ENCODE measurements at places on chromosomes 4 and X.

DNA sequence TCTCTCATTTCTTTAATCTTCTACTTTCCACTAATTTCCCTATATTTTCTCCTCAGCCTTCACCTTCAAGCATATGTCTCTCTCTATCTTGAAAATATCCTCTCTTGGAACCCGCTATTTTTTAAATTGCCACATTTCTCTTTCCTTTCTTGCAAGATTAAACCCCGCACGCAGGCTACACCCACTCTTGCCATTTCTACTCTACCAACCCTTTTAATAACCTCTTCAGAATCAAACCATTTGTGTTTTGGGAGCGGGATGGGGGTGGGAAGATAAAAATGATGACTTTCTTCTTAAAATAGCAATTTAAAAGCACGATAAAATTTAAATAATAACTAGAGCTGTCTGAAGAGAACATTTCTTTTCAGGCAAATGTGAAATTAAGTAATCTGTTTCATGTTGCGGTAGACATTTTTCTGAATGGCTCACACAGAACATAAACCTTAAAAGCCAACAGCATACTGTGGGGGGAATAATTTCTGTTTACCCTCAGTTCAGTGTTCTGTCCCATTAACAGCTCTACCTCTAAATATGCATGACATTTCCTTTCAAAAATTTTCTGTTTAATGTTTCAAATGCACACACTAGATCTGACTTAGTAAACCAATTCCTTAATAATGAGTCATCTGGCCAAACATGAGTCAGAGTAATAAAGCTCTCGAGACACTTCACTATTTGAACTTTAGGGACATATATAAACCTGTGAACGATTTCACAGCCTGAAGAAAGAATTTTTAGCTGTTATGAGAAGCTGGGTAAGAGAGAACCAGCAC lies 20.5 kb downstream of the ARSJ start:
- peak; percentile 66 for DNase-seq

- no peak for DNase-seq
Measured at GRCh38 chr4:14924076-14924811, 78.0 kb upstream of the CPEB2 start.

GRCh38 chr4:70903291-70903603 lies 1.1 kb downstream of the MOB1B start:
- no peak for DNase-seq

DNA sequence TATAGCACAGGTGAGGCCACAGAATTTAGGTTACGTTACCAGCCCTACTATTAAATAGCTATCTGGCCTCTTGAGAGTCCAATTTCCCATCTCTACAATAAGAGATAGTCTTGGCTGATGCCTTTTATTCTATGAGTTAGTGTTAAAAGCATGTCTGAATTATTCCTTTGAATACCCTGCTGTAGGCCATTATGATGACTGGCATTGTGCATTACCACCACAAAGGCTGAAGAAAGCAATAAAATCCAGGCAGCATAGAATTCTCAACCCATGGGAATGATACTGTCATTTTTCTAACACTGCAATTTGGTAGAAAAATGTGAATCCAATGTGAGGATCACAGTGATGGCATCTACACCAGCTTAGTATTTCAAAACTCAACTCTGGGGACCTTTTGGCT lies 51.4 kb downstream of the OTC start:
- no peak for DNase-seq

GRCh38 chrX:20438871-20439526 lies 172.3 kb upstream of the RPS6KA3 start:
- no peak for DNase-seq

DNA sequence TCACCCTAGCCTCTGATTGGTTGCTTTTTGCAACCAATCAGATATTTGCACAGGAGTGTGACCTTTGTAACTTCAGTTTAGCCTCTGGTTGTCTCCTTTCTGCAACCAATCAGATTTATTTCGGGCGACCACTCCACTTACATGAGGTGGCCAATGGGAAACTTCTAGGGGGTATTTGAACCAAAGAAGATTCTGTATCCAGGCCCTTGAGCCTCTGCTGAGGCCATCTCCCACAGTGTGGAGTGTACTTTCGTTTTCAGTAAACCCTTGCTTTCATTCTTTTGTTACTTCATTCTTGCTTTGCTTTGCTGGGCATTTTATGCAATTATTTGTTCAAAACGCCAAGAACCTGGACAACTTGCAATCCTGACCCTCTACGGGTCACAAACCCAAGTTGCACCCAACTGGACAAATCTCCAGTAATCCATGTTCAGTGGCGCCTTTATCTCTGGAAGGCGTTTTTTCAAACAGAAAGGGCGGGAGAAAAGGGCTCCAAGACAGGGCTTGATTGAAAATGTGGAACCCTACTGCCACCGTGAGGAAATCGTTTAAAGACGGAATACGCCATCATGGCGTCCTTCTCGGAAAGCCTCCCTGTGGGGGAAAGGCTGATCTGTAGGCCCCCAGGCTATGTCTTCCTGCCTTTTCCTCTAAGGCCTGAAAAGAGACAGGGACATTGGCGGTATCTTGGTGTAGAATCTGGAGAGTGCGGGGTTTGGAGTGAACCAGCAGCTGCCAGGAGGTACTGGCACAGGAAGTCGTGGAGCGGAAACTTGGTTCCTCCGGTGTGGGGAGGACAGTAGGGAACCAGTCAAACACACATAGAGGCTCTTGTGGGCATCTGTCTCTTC lies 184.6 kb downstream of the OR13H1 start:
- peak; percentile 74 for DNase-seq

GRCh38 chrX:16212436-16212835 lies 45.2 kb downstream of the MAGEB17 start:
- peak; percentile 32 for DNase-seq

DNA sequence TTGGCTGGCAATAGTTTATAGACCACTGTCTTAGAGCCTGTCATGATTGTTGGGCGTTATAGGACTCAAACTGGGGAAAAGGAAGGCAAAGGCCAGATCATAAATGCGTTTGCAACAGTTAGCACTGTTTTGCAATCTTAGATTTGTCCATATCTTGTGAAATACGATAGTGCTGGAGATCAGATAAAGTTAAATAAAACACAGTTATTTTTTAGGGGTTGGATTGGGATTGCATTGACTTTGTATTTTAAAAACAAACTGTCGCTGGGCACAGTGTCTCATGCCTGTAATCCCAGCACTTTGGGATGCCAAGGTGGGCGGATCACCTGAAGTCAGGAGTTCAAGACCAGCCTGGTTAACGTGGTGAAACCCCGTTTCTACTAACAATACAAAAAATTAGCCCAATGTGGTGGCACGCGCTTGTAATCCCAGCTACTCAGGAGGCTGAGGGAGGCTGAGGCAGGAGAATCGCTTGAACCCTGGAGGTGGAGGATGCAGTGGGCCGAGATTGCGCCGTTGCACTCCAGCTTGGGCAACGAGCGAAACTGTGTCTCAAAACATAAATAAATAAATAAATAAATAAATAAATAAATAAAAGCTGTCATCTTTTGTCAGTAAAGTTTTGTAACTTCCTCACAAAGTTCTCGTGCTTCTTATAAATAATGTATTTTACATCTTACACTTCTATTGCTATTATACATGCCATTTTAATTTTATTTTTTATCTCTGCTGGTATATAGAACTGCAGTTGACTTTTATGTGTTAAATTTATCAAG lies 117.2 kb downstream of the KDM6A start:
- no peak for DNase-seq

DNA sequence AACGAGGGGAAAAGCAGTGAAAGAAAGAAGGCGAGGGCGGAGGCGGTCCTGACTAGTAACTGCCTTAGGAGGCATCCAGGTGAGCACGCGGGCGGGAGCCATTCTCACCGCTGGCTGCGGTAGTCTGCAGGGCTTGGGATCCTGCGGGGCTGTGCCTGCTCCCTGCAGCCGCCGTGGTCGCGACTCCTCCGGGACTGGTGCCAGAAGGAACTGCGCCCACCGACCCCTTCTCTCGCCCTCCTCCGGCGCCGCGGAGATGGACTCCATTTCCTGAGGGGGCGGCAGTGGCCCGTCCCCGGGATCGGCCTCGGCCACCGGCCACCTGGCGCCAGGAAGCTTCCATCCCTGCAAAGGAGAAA lies 543 bp downstream of the NFXL1 start:
- DNase-seq: no peak

DNA sequence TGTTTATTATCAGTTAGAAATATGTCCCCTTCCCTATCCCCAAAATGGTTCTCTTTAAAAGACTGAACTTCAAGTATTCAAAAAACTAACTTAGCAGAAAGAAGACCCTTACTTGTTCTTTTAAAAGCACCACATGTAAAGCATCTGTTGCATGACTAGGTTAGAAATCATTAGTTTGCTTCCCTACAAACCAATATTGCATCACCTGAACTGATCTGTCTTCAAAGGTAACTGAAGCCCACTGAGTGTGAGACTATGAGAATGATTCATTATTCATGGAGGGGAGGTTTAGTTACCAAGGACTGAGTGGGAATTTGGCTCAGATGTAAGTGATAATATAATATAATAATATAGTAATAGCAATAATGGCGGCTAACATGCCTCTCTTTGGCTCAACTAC lies 231.7 kb downstream of the SPRY1 start:
- no peak for DNase-seq

DNA sequence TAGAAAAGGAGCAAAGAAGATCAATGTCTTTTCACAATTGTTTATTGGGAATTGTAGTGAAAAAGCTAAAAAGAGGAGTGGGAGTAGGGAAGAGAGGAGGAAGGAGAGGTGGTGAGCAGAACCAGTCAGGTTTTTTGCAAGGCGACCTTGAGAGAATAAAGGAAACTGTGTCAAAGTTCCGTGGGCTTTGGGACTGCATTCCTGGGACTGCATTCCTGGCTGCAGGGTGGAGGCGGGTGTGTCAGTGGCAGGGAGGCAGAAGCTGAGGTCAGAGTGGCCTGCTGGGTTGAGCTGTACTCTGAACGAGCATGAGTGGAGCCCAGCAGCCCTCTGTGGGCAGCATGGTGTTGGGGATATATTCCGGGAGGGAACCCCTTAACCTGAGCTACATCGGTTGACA lies 66.8 kb upstream of the UCP1 start:
- peak; percentile 26 for DNase-seq

DNA sequence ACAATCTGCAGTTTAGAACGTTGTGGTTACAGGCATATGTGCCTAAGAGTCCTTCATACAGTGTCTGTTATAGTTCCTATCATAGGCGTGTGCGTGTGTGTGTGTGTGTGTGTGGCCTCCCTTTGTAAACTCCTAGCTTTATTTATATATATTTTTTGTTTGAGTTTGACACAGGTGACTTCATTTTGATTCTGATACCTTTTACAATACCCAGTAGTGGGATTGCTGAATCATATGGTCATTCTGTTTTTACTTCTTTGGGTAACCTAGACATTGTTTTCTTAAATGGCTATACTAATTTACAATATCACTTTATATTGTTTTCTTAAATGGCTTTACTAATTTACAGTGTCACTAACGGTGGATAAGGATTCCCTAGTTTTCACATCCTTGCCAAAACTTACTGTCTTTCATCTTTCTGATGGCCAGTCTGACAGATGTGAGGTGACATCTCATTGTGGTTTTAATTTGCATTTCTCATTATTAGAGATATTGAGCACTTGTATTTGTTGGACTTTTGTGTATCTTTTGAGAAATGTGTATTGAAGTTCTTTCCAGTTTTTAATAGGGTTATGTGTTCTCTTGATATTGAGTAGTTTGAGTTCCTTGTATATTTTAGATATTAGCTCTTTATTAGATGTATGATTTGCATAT lies 211.1 kb upstream of the NUDT6 start:
- DNase-seq: no peak

GRCh38 chrX:11756354-11757318 lies 1.4 kb upstream of the MSL3 start:
- DNase-seq: no peak

- DNase-seq: no peak
Measured at GRCh38 chr4:813900-814299, 12.0 kb downstream of the CPLX1 start.

GRCh38 chr4:110793381-110793801 lies 170.5 kb upstream of the PITX2 start:
- peak; percentile 29 for DNase-seq

DNA sequence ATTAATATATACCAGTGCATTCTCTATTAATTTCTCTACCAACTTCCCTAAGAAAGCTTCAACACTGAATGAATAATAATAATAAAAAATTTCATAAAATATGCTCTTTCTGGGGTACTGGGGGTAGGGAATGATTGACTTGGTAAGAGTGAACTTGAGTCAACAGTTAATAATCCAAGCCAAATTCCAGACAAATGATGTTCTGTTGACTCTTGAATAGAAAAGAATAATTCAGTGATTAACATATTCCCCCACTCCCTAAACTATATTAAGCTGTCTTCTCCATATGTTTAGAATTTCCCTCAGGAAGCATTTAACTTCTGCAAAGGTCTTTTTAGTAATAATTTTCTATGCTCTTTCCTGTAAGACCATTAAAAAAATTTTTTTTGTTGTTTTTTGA lies 12.3 kb downstream of the PGRMC2 start:
- no peak for DNase-seq

DNA sequence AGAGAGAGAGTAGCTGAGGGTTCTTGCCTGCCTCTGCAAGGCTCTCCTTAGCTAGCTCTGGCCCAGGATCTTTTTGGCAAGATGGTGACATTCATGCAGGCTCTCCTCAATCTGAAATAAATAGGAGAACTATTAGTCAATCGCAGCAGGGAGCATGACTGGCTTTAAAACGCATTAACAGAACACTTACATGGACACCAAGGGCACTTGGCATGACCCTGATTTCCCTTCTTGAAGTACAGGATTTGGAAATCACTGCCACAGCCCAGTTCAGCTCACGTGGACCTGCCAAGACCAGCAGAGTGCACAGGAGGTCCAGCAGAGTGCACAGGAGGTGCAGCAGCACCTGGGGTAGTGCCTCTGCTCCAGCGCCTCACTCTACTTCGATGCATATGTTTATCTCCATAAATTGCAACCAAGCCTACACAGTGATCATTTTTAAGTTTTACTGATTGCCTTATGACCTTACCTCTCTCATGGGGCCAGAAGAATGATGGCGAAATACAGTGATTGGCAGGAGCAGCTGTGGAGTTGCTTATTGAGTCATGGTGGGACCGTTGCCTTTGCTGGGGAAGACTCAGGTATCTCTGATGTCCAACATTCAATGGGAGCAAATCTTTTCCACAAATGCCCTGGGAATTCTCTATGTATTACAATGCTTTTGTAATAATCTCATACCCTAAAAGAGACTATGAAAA lies 122.4 kb downstream of the SYNPO2 start:
- no peak for DNase-seq

DNA sequence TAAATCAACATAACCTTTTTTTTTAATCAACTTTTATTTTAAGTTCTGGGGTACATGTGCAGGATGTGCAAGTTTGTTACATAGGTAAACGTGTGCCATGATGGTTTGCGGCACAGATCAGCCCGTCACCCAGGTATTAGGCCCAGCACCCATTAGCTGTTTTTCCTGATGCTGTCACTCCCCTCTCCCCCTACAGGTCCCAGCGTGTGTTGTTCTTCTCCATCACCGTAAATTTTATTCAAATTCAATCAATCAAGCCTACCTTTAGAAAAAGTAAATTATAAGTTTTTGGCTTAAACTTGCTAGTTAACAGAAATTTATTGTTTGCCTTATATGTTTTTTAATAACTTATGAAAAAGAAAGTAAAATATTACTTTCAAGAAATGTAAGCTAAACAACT lies 25.9 kb downstream of the TIGD2 start:
- DNase-seq: no peak

GRCh38 chr4:13938299-13938698 lies 310.8 kb upstream of the BOD1L1 start:
- no peak for DNase-seq

- no peak for DNase-seq
Measured at GRCh38 chr4:13816472-13816871, 188.9 kb upstream of the BOD1L1 start.

GRCh38 chr4:168604496-168605373 lies 107.9 kb downstream of the PALLD start:
- DNase-seq: peak; percentile 87

GRCh38 chr4:52358366-52358765 lies 300.7 kb downstream of the USP46 start:
- no peak for DNase-seq

GRCh38 chr4:21801661-21802385 lies 146.7 kb downstream of the KCNIP4 start:
- DNase-seq: no peak
